Eye (tissue), 1 donor: ENCODE measurements at places on chromosomes 5 and 9.

DNA sequence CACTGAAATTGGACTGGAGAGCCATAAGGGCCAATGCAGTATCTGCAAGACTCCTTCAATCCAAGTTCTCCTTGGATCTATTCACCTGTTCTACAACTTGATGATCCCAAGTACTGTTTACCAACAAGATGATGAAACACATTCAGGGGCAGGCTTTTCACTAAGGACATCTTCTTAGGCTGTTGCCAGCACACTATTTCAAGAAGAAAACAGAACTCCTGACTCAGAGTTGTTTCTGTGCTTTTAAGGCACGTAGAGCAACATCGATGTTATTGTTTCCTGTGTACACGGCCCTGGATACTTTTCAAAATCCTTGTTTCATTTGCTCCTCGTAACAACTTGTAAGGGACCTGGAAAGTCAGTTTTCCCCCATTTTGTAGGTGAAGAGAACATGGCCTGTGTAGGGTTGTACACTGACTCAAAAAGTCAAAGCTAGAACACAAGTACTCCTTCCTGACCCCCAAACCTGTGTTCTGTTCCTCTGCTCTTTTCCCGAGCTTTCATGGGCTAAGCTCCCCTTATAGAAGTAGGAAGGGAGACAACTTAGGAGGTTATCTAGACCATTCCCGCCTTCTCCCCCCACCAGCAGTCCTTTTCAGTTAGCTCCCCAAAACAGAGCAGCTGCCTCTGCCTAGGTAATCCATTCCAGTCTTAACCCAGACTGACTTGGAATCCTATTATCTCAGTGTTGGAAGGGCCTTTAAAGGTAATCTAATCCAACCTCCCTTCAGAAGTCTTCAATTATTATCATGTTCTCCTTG is 5.2 kb upstream of the MGAT1 start:
- DNase-seq: no peak

DNA sequence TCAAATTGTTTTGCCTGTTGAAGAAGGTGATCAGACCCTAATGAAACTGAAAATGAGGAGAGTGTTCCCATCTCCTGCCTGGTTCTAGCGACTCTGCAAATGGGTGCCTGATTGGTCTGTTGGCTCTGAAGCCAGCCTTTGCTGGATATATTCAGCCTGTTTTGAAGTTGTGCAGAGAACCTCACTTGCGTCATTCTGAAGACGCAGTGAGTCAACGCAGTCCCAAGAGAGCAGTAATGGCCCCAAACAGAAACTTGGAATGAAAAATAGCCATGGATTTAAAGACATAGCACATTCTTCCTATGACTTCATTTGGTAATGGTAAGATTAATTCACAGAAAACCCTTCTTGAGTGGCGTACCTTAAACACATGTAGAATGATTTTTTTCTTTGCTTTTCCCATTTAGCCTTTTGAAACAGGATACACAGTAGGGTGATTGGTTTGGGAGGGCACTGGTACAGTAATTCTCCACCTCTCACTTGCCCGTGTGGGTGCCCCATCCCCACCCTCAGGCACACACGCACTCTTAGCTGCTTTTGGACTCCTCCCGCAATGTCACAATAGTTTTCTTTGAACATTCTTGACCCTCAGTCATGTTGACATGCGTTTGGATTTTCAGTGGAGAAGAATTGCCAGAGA is 54.1 kb upstream of the ABL1 start:
- peak; percentile 53 for DNase-seq

- DNase-seq: peak; percentile 94
Observed at GRCh38 chr9:86637515-86637914, 283.3 kb upstream of the TUT7 start.

DNA sequence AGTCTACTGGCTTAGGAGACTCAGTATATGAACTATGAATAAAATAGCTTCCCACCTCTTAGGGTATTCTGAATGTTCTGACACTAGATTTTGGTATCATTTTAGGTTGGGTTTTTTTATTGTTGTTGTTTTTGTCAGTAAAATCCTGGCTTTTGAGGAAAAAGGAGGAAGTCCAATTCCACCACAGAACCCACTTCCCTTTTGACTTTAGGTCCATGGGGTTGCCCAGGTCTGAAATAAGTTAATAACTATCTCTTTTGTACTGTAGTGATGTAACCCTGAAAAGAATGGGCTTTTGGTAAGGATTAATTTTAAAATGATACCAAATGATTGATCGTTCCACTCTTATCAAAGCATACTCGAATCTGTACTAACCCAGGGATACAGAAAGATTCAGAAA is 29.1 kb upstream of the IL12B start:
- no peak for DNase-seq

DNA sequence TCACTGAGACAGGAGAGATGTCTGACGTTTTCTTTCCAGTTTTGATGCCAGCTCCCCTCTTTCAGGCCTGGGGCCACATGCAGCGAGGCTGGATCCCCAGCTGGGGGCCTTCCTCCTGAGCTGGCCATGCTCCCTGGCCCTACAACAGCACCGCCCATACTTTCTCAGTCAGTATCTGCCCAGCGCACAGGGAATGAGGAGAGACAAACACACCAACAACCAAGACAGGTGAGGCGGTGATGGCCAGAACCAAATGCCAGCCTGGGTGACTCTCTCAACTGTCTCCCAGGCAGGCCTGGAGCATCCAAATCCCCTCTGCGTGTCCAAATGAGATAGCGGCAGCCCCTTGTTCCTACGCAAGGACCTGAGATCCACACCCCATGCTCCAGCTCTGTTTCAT is 109.6 kb downstream of the ROR2 start:
- DNase-seq: no peak

DNA sequence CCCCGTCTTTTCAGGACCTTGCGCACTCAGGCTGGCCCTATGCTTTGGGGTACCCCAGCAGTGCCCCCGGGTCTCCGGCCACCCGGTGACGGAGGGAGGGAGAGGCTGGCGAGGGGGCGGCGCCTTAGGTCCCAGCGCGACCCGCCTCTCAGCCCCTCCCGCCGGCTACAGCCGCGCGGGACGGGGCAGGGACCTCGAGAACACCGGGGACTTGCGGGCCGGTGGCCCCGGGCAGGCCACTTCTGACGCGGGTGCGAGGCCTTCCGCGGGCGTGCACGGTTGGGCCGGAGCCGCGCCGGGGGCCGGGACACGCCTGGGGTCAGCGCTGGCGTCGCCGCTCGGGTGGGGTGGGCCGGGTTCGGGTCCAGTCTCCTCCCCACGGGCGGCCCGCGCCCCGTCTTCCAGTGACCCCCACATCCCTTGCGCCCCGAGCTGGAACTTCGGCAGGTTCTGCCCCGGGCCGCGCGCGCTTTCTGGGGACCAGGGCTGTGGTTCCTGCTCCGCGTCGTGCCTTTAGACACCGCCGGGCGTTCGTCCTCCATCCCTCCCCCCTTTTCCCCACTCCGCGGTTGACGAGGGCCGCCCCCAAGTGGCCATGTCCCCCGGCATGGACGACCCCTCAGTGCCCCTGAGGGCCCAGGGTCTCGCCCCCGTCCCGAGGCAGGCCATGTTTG is 3.8 kb upstream of the SQSTM1 start:
- peak; percentile 46 for DNase-seq

DNA sequence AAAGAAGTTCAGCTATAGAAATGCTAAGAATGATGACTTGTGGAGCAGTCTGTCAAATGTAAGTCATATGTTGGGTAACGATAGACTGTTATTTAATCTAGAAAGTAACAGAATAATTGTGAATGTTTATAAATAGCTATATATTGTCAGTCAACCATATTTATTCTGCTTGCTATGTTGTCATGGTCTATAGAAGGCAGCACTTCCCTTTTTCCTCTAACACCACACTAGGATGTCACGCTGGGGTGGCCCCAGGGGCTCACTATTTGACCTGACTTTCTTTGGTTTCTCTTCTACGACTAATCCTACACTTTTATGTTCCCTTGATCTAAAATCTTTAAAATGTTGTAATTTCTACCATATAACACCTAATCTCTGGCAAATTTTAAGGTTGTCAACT is 20.5 kb downstream of the ERAP2 start:
- DNase-seq: no peak

- DNase-seq: peak; percentile 13
Observed at GRCh38 chr5:124790301-124790894, 44.0 kb upstream of the ZNF608 start.

DNA sequence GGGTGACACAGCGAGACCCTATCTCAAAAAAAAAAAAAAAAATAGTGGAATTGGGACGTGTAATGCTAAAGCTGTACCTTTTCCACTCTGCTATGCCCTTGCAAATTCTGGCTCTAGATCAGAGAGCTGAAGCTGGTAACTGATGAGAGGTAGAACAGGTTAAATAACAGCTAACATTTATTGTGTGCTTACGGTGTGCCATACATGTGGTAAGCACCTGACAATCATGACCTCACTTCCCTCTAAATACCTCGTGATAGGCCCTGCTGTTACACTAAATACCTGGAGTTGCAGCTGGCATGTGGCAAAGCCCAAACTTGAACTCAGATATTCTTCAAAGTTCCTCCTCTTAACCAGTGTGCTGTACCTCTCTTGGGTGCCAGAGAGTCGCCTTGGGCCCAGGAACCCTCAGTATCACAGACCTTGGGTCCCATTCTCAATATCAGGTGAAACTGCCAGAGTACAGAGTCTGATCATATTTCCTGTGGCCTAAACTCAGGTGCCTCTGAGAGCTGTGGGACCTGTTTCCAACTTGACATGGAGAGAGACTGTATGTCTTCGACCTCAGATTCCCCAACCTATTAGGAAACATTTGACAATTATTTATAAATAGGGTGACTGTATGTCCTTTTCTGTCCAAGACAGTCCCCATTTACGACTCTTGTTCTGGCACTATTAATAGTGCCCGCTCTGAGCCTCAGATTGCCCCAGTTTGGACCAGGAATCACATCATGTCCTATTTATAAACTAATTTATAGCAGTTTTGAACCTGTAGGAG is 4.8 kb downstream of the ARL10 start:
- DNase-seq: no peak

DNA sequence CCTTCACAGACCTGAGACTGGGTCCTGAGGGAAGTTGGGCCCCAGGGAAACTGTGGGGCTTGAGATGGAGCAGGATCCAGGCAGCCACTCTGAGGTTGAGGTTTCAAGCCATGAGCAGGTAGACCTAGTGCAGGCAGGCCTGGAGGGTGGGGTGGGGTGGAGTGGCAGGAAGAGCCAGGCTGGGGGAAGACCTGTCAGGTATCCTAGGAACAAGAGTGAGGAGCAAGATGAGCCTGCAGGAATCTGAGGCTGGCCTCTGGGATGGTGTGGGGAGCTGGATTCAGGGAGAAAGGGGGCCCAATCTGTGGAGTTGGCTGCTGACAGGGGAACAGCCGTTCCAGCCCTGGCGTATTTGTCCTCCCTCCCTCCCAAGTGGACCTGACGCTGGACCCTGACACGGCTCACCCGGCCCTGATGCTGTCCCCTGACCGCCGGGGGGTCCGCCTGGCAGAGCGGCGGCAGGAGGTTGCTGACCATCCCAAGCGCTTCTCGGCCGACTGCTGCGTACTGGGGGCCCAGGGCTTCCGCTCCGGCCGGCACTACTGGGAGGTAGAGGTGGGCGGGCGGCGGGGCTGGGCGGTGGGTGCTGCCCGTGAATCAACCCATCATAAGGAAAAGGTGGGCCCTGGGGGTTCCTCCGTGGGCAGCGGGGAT is 9.8 kb downstream of the RACK1 start:
- no peak for DNase-seq

GRCh38 chr5:132595624-132596023 is 38.8 kb downstream of the RAD50 start:
- no peak for DNase-seq

- peak; percentile 1 for DNase-seq
Observed at GRCh38 chr5:89377767-89378455, 494.9 kb upstream of the MEF2C start.

GRCh38 chr9:37209431-37210386 is 89.3 kb downstream of the ZCCHC7 start:
- peak; percentile 17 for DNase-seq

DNA sequence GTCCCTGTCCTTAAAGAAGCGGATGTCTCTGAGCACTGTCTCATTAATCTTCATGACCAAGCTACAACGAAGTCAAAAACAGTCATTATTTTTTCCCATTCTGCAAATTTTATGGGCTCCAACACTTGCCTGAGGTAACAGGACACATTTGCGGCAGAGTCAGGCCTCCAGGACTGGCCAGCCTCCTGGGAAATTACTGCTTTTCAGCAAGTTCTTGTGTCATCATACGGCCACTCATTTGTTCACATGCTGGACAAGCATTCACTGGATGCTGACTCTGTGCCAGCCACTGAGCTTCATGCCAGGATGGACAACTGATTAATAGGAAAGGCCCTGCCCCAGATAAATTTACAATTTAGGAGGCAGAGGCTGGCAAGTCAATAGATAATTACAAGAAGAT is 305.7 kb downstream of the ACTL7B start:
- DNase-seq: no peak

DNA sequence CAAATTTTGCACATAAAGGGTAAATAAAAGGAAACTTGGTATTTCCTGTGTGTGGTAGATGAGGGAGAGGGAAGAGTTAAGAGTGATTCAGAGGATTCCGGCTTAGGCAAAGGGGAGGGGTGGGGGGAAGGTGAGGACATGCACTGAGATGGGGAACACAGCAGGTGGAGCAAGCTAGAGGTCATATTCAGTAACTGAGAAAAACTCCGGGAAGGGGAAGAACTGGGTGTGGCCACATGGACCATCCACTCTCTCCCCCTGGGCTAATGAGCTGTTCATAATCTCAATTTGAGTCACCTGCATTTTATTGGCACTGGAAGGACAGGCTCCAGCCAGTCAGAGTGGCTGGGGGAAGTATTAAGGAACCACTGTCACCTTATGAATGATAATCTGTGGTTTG is 45.1 kb upstream of the UGCG start:
- no peak for DNase-seq

DNA sequence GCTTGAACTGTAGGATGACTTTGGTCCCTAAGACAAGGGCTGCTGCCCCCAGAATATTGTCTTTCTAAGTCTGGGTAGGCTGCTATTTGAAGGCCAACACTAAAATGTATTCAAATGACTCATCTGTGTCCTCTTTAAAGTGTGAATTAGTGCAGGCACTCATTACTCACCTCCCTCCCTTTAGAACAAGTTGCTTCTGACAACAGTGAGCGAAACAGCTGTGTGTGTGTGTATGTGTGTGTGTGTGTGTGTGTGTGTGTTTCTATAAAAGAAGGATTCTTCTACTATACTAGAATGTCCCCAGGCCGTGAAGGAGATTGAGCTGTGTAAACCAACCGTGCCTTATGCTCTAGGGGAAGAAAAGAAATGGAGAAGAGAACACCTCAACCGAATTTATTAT is 1337.2 kb downstream of the PTPRD start:
- no peak for DNase-seq

DNA sequence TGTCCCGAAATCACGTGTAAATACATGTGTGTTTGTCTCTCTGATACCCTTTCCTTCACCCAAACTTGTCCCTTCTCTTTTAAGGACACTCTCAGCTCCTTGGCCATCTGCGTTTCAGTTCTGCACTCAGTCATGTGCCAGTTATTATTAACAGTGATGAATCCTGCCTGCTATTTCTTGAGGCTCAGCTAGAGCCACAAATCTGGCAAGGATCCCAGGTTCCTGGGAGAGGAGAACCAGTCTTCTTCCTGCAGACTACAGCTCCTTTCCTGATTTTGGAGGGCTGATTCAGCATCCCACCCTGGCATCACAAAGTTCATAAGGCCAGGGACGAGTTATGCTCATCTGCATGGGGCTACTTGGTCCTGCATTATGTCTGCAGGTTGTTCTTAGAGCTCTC is 5.6 kb downstream of the MAMDC2 start:
- DNase-seq: peak; percentile 48

- no peak for DNase-seq
Observed at GRCh38 chr5:168227001-168227400, 64.4 kb upstream of the WWC1 start.

GRCh38 chr5:142785206-142785605 is 15.0 kb downstream of the ARHGAP26 start:
- peak; percentile 14 for DNase-seq

GRCh38 chr5:109448838-109449237 is 39.1 kb upstream of the PJA2 start:
- no peak for DNase-seq

GRCh38 chr5:76294573-76294972 is 108.5 kb upstream of the IQGAP2 start:
- no peak for DNase-seq
